ENCODE measurements at places on chromosomes 1 and 21.

DNA sequence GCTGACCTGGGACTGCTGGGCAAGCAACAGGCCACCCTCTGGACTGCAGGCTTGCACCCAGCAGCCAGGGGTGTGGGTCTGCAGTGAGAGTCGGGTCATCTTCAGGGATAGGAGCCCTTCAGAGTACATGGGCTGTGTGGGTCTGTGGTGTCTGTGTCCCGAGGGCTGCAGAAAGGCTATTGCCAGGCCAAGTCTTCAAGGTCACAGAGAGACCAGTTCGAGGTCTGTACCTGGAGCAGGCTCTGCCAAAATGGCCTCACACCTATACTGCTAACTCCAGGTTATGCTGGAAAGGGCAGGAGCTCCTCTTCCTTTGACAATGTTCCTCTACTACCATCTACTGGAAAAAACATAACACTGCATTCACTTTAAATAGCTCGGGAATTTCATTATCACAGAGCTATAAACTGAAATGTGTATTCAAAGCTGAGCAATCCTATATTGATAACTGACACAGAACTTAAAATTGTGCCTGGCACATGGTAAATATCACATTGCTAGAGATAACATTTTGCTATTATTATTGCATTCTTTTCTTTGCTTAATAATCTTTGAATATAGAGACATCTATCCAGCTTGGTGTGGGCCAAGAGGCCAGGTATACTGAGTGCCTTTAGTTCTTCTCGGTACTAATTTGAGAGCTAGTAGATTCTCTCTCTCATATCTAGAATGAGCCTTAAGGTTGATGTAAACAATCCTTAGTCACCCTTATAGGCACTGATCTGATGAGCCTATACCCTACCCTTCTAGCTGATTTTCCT, 6.9 kb upstream of the DNAH14 start:
- peak; percentile 10 for DNase-seq

DNA sequence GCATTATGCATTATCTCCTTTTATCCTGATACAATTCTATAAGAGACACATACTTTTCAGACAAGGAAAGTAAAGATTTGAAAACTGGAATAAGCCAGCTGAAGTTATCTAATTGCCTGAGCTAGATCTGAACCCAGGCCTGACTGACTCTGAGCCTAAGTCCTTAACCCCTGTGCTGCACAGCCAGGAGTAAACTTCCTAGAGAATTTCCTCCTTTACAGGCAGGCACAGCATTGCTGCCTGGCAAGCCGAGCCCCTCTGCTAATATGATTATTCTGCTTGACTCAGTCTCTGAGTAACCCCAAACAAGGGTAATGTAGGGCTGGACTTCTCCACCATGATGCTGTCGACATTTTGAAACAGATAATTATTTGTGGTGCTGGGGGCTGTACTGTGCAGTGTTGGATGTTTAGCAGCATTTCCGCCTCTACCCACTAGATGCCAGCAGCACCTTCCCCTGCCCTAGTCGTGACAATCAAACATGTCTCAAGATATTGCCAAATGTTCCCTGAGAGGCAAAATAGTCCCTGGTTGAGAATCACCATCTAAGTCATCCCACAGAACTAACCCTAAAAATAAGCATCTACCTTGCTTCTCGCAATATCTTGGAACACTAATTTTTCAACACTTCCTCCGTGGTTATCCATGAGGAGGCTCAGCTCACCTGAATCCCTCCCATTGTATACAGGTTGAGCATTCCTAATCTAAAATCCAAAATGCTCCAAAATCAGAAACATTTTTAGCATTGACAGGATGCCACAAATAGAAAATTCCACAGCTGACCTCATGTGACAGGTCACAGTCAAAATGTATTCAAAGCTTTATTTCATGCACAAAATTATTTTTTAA, 18.5 kb downstream of the CAMK1G start:
- peak; percentile 58 for DNase-seq

DNA sequence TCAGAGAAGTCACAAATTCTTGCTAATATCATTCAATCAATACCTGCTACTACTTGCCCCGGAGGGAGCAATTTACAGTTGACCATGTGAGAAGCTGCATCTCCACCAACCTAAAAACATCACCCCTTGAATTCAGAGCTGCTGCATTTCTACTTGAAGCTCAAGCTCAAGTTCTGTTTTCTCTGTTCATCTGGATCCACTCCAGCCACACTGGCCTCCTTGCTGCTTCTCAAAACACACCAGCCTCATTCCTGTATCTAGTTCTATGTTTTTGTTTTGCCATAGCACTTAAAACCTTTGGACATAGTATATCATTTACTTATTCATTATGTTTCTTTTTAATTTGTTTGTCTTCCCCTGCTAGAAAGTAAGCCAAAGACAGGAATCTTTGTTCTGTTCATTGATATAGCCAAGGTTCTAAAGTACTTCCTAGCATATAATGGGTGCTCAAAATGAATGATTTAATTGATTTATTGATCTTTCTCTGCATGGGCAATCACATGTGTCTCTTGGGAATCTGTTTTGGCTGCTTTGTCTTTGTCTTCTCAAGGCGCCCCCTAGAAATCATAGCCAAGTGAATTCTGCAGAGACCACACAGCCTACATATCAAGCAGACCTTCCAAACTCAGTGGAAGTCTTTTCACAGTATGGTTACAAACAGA, 23.6 kb downstream of the SYF2 start:
- no peak for DNase-seq

DNA sequence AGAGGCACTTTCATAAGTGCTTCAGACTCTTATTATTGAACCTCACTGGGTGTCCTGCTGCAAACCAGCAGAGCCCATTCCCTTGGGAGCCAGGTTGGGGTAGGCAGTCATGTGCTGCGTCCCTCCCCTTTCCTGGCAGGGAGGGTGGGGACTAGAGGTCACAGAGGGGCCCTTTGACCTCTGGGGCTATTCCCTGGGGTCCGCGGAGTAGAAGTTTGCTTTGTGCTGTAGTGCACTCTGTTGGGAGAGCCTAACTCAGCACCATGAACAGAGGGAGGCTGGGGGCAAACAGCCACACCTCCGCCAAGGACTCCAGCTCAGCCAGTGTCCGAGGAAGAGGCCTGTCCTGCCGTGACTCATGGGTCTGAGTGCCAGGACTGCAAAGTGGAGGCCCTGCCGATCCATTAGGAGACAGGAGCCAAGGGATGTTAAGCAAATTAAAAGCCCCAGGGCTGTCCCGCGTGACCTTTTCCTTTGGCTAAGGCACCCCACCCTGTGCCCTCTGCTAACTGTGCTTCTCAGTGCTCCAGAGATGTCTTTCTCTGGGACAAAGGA, 3.0 kb upstream of the IGSF21 start:
- no peak for DNase-seq

GRCh38 chr1:118862755-118863154, 125.4 kb downstream of the TBX15 start:
- DNase-seq = no peak

DNA sequence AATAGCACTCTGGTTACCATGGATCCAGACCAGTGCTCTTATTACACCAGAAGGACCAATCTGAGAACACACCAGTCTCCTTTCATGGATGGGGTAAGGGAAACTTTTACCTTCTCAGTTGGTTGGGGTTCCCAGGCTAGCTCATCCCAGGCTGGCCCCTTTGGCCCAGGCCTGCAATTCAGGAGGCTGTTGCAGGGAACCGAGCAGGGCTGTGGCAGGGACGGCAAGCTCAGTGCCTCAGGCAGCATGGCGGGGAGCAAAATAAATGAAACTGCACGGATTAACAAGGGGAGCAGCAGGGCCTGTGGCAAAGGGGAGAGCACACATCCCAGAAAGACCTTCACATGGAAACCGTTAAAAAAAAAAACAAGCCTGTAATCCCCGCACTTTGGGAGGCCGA, 57.0 kb downstream of the DMRTB1 start:
- DNase-seq = no peak

DNA sequence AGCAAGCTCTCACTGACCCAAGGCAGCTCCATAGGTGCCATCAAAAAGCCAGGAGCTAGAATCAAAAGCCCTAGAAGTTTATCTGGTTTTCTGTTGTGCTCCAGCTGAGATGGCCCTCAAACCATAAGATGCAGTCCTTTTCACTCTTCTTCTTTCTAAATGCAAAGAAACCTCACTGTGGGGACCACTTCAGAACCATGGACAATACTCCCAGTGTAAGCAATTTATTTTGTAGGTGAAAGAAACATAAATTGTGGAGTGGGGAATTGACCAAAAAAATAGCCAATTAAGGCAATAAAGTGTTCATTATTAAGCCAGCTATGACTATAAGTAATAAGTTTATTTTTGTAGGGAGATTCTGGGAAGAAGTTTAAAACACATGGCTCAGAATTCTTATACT, 1399.9 kb downstream of the PLA2G4A start:
- DNase-seq = no peak

- DNase-seq = no peak
Observed at GRCh38 chr1:39106801-39107327, 80.7 kb downstream of the NDUFS5 start.

All from putamen (tissue), 1 donor.